Activated CD8-positive, alpha-beta memory T cell treated with anti-CD3 and anti-CD28 coated beads, Interleukin-2, amount 10 ng/mL, durations not matched to agents 7 days and 5 days (primary cell): ENCODE measurements at places on chromosomes 7 and 10.

GRCh38 chr7:134128829-134129228, 1.7 kb downstream of the LRGUK start:
- H3K4me3 ChIP-seq, result no peak overlapping the region
- DNase-seq, result no peak
- peaks cover 12% of the 10 kb centered on the region for H3K4me1 ChIP-seq
- H3K27ac ChIP-seq, result no peak overlapping the region

DNA sequence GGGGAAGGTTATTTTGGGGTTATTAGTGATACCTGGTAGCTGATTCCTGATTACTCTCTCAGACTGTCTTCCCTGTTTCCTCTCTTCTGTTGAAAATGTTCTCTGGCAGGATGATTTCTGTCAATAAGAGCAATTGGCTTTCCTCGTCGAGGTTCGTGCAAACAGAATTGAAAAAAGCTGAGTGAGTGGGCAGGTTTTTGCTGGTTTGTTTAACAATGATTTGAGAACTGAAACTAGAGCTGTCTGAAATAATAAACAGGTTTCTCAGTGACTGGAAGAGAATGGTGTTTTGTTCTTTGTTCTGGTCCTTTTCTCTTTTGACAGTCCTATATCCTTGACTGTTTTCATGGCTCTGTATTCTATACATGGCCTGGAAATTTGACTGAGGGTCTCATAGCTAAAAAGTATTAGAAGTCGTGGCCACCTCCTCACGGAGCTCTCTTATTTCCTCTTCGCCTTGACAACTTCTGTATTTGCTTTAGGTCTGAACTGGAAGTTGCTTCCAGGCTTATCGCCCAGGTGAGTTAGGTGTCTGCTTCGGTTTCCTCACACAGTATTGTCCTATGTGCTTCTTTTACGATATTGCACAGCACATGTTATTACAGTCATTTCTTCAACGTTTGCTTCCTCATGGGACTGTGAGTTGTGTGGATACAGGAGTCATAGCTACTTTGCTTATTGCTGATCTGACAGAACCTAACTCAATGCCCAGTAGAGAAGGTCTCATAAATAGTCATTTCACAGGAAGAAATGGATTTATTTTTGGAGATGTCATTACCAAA, 403.6 kb downstream of the NRG3 start:
- no peak for DNase-seq
- H3K36me3 ChIP-seq, result no peaks in the 10 kb centered on the region
- H3K27me3 ChIP-seq, result no peaks in the 10 kb centered on the region
- no peaks in the 10 kb centered on the region for H3K4me1 ChIP-seq
- no peak overlapping the region for H3K4me3 ChIP-seq

DNA sequence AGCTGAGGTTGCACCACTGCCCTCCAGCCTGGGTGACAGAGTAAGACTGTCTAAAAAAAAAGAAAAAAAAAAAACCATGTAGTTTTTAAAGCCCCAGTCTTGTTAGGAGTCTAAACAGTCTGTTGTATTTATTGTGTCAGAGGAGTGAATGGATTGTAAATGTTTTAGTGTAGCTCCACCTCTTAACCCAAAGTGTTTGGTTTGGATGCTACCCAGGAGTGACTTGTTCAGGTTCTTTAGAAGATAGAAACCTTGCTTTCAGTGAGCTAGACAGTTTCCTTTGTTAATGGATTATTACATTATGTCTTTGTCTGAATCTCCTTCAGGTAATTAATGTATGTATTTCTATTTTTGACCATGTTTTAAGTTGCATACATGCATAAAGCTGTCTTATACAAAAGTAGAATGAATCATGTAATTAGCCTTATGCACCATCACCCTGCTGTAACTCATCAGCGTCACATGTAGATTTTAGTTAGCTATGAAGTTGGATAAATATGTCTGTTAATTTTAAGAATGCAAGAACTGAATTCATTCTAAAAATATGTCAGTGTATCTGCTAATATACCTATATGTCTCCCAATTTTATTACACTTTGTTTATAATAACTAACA, 97.7 kb downstream of the TAF3 start:
- no peak overlapping the region for H3K27ac ChIP-seq
- H3K36me3 ChIP-seq, result no peaks in the 10 kb centered on the region
- DNase-seq, result no peak
- no peak overlapping the region for H3K4me3 ChIP-seq

GRCh38 chr7:18276380-18276779, 219.2 kb upstream of the HDAC9 start:
- H3K36me3 ChIP-seq, result no peaks in the 10 kb centered on the region
- no peak overlapping the region for H3K4me3 ChIP-seq
- H3K27ac ChIP-seq, result no peak overlapping the region
- H3K4me1 ChIP-seq, result no peaks in the 10 kb centered on the region
- no peak for DNase-seq

DNA sequence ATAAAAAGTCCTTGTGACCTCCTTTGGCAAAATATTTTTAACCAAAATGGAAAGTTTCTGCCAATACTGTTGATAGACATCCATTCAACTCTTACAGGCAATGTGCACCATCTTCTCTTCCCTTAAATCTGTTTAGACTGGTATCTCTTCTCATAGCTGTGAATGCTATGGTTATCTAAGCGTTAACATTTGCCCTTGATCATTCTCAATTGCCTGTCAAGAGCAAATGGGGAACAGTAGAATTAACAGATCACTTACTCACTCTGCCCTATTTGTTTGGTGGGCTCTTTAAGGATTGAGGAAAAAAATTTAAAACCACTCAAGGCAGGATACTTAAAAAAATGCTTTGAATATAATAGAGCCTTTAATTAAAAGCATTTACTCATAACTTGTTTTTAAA, 808.4 kb downstream of the NXPH1 start:
- H3K4me3 ChIP-seq, result no peak overlapping the region
- H3K36me3 ChIP-seq, result no peaks in the 10 kb centered on the region
- H3K4me1 ChIP-seq, result no peaks in the 10 kb centered on the region
- DNase-seq, result no peak

- H3K4me3 ChIP-seq, result no peak overlapping the region
- H3K27me3 ChIP-seq, result no peaks in the 10 kb centered on the region
- H3K4me1 ChIP-seq, result peaks cover 21% of the 10 kb centered on the region
- H3K36me3 ChIP-seq, result peaks cover 72% of the 10 kb centered on the region
- DNase-seq, result no peak
Measured at GRCh38 chr7:158649279-158649678, 55.3 kb downstream of the NCAPG2 start.

- H3K27ac ChIP-seq, result no peak overlapping the region
- peaks cover 29% of the 10 kb centered on the region for H3K4me1 ChIP-seq
- no peak overlapping the region for H3K4me3 ChIP-seq
- no peak for DNase-seq
- H3K36me3 ChIP-seq, result no peaks in the 10 kb centered on the region
Measured at GRCh38 chr7:138885383-138886147, 87.6 kb upstream of the ATP6V0A4 start.

DNA sequence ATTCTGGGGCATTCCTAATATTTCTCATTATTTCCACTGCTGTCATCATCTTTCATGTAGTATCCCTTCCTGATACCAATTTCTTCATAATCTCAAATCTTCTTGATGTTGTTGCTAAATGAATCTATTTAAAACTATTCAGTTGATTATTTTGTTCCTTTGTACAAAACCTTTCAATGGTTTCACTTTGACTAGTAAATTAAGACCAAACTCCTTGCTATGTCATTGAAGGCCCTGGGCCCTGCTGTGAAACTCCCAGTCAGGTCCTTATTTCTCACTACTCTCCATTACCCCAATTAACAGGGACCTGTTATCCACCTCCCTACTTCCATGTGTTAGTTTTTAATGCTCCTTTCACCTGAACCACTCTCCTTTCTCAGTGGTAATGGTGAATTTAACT, 97.0 kb downstream of the CTTNBP2 start:
- no peaks in the 10 kb centered on the region for H3K36me3 ChIP-seq
- no peaks in the 10 kb centered on the region for H3K27me3 ChIP-seq
- H3K4me1 ChIP-seq, result no peaks in the 10 kb centered on the region
- no peak overlapping the region for H3K4me3 ChIP-seq
- H3K27ac ChIP-seq, result no peak overlapping the region

DNA sequence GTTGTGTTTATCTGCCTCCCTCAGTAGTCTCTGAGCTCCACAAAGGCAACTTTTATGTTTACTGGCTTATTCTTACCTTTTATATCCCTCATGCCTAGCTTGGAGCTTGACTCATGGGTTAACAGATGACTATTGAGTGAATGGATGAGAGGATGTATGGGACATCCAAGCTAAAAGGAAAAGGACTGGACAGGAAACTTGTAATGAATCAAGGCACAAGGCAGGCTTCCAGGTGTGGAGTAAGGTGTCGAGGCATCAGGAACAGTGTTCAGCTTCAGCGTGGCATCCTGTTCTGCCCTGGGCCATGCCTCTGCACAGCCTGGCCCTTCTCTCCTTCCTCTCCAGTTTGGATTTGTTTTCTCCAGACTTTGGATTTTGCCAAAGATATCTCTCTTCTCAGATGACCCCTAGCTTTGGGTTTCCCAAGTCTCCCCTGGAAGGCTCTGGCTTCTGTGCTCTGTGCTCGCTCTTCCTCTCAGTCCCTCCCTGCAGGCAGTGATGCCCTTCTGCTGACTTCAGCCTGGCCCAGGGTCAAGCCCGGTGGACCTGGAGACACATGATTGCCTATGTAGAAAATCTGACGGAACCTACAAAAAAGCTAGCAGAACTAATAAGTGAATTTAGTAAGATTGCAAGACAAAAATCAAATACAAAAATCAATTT, 367.3 kb downstream of the CXCL12 start:
- peaks cover 9% of the 10 kb centered on the region for H3K27me3 ChIP-seq
- DNase-seq, result no peak
- no peaks in the 10 kb centered on the region for H3K36me3 ChIP-seq
- no peaks in the 10 kb centered on the region for H3K4me1 ChIP-seq
- no peak overlapping the region for H3K4me3 ChIP-seq
- H3K27ac ChIP-seq, result no peak overlapping the region

DNA sequence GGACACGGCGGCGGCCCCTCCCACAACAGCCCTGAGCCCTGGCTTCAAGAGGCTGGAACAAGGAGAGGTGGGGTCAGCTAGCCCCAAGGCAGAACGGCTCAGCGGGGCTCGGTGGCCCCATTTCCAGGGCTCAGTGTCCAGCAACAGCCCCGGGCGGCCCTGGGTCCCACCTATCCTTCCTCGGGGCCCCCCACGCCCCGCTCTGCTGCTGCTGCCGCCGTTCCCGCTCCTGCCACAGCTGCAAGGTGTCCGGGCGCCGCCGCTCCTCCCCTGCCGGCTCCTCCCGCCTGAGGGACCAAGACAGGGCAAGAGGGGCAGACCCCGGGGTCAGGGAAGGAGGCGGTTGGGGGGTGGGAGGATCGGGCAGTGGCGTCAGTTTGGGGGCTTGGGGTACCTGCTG, 3.4 kb upstream of the SAP25 start:
- H3K4me3 ChIP-seq, result no peak overlapping the region
- peaks cover 19% of the 10 kb centered on the region for H3K36me3 ChIP-seq
- no peak for DNase-seq

- peaks cover 24% of the 10 kb centered on the region for H3K4me1 ChIP-seq
- peaks cover 16% of the 10 kb centered on the region for H3K36me3 ChIP-seq
- no peak for DNase-seq
- H3K27ac ChIP-seq, result no peak overlapping the region
- no peaks in the 10 kb centered on the region for H3K27me3 ChIP-seq
- no peak overlapping the region for H3K4me3 ChIP-seq
Measured at GRCh38 chr7:73678862-73679261, 4.4 kb downstream of the DNAJC30 start.

- H3K27me3 ChIP-seq, result peaks cover 16% of the 10 kb centered on the region
- DNase-seq, result no peak
- no peak overlapping the region for H3K27ac ChIP-seq
- no peak overlapping the region for H3K4me3 ChIP-seq
Measured at GRCh38 chr10:3525832-3526449, 259.1 kb downstream of the KLF6 start.

DNA sequence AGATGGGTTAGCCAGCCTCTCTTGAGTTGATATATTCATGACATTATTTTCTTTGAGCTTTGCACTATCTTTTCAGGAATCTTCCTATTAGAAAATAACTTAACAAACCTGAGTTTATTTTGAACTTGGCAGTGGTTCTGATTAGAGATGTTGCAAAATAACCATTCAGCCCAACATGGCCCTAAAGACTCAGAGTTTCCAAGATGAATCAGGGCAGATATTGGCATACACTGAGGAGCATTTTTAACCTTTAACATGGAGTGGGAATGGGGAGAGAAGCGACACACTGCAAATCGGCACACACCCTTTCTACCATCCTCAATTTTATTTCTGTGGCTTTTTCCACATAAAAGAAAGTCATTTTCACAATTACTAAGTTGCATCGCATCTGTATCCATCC, 190.8 kb downstream of the TRIL start:
- H3K4me1 ChIP-seq, result no peaks in the 10 kb centered on the region
- H3K36me3 ChIP-seq, result no peaks in the 10 kb centered on the region
- H3K27ac ChIP-seq, result no peak overlapping the region
- no peaks in the 10 kb centered on the region for H3K27me3 ChIP-seq
- no peak for DNase-seq

DNA sequence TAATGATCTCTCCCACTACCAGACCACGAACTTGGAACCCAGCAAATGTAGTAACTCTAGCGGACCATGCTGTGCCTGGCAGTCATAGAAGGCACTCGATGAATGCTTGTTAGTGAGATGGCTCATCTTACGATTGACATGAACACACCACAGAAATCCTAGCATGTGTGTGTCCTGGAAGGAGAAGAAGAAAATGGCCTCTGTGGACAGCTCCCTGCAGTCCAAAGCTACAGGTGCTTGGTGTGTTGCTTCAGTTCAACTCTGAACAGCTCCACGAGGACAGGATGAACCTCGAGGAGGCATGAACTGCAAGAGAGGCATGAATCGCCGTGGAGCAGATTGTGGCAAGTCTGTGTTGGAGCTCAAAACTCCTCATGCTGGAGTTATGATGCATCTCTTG, 93.5 kb downstream of the KLF6 start:
- H3K4me1 ChIP-seq, result no peaks in the 10 kb centered on the region
- no peaks in the 10 kb centered on the region for H3K27me3 ChIP-seq
- no peak overlapping the region for H3K4me3 ChIP-seq
- no peak overlapping the region for H3K27ac ChIP-seq

GRCh38 chr10:58001159-58001558, 266.5 kb downstream of the IPMK start:
- DNase-seq, result no peak
- no peaks in the 10 kb centered on the region for H3K36me3 ChIP-seq
- no peaks in the 10 kb centered on the region for H3K4me1 ChIP-seq
